ENCODE measurements at places on chromosomes 13 and 19.

- no peak for DNase-seq
These were observed 293.6 kb downstream of the TEX29 start for GRCh38 chr13:111614009-111614408.

- no peak for DNase-seq
These were observed 43.2 kb downstream of the RGCC start for GRCh38 chr13:41500511-41500910.

- DNase-seq = no peak
These were observed 30.2 kb upstream of the TFDP1 start for GRCh38 chr13:113554333-113554700.

DNA sequence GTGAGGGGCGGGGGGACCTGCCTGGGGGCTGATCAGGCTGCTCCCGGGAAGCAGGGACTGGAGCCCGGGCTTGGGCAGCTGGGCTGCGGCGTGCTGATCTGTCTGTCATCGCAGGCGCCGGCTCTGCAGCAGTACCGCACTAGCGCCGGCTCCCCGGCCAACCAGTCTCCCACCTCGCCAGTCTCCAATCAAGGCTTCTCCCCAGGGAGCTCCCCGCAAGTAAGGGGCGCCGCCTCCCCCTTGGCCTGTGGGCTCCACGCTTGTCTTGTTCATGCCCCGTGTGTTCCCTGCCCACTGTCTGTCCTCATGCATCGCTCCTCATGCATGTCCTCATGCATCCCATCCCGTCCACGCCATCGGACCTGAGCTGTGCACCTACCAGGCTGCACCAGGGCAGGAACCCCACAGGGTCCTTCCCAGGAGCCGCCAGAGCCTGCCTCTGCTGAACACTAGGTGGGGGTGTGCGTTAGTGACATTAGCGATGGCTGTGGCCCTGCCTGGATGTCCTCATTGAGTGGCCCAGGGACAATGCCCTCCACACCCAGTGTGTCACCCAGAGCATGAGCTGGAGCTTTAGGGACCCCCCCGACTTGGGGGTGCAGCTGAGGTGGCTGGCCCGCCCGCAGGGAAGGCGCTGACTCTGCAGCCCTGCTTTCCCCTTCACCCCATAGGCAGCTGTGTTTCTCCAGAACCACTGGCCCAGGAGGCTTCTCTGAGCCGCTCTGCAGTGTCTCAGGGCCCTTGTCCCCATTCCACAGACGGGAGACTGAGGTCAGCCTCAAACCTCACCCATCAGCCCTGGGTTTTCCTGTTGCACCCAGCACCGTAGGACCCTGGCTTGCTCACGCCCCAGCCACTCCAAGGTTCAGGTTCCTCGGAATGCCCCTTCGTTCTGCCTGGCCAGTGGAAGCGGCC, 19.5 kb downstream of the COMP start:
- DNase-seq = no peak

GRCh38 chr19:31352782-31353651, 3.8 kb upstream of the TSHZ3 start:
- no peak for DNase-seq

DNA sequence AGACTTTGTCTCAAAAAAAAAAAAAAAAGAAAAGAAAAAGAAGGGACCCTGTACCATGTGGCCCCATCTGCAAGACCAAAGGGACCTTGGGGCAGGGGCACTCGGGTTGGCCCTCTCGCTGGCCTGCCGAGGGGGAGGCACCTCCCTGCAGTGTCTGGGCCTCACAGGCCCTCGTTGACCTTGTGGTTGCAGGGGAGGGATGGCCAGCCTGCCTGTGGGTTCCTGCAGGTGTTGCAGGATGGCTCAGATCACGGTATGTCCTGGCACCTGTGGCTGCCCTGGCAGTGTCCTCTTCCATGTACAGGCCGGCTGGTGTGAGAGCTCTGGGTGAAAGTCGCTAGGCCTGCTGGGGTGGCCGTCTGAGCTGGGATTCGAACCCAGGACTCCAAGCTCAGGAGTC, 4.7 kb upstream of the PGLS start:
- no peak for DNase-seq

DNA sequence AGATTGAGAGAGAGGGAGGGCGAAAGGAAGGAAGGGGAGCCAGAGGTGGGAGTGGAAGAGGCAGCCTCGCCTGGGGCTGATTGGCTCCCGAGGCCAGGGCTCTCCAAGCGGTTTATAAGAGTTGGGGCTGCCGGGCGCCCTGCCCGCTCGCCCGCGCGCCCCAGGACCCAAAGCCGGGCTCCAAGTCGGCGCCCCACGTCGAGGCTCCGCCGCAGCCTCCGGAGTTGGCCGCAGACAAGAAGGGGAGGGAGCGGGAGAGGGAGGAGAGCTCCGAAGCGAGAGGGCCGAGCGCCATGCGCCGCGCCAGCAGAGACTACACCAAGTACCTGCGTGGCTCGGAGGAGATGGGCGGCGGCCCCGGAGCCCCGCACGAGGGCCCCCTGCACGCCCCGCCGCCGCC, at the start of gene TNFSF11:
Gene TNFSF11, plus strand, starts transcription at position 142 of the 400 bp plus-strand sequence. Its CDS starts 152 bp downstream, at position 294.
- no peak for DNase-seq

DNA sequence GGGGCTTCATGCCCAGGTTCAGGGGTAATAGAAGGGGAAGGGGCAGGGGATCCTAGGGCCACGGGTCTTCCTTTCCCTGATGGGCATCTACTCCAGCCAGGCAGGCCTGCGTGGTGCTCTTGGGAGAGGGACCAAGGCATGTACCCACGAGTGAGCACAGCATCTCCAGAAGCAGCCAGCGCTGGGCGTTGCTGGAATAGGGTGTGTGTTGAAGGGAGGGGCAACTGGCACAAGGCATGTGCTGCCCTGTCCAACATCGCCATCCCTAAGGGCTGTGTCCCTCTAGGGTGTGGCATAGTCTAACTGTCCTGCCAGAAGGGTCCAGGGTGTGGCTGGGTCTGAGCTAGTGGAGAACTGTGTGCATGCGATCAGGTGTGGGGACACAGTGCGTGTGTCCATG, 2.9 kb downstream of the NOTCH3 start:
- DNase-seq = no peak

DNA sequence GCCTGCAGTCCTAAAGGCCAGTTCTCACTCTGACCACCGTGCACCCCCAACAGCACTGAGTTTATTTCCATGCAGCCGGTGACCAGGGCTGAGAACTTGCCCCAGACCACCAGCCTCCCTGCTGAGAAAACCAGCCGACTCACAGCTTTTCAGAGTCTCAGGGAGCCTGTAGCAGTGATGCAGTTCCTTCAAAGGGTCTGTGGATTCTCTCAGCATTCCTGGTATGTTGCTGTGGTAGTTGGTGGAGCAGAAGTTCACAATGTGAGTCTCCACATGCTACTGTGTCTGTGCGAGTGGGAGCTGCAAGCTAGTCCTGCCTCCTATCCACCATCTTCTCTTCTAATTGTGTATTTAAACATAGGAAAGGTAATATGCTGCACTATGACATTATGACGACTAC, 254.9 kb upstream of the KLF12 start:
- DNase-seq = no peak
